ENCODE measurements at places on chromosomes 5 and 9.

- DNase-seq, result no peak
Measured at GRCh38 chr5:135253601-135254178, 145.3 kb downstream of the MACROH2A1 start.

- DNase-seq, result no peak
Measured at GRCh38 chr5:126079266-126079665, 343.9 kb upstream of the GRAMD2B start.

DNA sequence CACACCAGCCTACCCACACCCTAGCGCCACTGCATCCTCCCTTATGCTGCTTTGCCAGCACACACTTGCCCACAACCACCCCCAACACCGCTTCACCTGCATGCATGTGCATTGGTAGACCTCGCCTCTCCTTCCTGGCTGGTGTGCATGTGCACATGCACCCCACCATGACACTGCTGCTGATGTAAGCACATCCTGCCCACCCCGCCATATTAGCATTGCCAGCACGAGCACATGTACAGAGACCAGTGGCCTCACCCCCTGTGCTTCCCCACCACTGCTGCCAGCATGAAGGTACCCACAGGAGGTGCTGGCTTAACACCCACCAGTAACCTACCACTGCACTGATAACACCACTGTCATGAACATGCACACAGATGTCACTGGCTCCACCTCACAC lies 218.2 kb downstream of the SLCO4C1 start:
- no peak for DNase-seq

DNA sequence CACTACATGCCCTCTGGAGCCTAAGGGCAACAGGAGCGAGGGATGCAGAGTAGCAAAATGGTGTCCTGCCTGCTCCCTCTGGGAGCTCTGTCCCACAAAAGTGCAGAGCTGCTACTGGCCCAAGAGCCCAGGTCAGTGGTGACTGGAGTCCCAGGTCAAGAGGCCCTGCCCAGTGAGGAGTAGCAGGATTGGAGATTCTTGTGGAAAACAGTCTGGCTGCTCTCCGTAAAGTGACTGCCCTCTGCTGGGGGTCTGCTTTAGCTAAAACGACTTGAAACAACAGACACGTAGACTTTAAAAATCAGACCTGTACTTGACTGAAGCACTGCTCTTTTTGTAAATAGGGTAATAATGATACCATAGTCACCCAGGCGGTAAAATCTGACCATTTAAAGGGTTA lies 917.0 kb downstream of the MAT2B start:
- DNase-seq, result no peak

GRCh38 chr5:66342341-66342880 lies 198.3 kb downstream of the SREK1 start:
- no peak for DNase-seq

- no peak for DNase-seq
Measured at GRCh38 chr9:71814815-71815214, 46.5 kb upstream of the CEMIP2 start.

- no peak for DNase-seq
Measured at GRCh38 chr5:72224946-72225463, 95.0 kb downstream of the MRPS27 start.

DNA sequence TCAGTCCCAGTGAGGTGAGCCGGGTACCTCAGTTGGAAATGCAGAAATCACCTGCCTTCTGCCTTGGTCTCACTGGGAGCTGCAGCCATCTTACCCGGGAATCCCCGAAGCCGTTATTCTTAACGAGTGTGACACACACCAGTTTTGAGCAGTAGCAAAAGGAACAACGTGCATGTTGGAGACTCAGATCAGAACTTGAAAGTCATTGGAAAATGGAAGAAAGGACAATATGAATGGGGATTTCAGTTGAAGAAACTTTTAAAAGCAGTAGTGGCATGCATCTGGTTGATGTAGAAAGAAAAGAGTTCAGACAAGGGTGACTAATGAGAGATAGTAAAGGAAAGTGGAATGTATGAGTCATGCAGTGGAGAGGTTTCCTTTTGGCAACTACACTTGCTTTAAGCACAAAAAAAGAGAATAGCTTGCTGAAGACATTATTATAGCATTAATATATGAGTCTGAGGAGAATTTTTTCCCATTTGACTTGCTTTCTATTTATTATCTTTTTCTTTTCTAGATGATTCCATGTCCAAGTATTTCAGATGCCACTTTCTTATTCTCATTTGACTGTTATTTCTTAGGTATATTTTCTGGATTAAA lies 44.4 kb upstream of the ANKDD1B start:
- DNase-seq, result no peak

DNA sequence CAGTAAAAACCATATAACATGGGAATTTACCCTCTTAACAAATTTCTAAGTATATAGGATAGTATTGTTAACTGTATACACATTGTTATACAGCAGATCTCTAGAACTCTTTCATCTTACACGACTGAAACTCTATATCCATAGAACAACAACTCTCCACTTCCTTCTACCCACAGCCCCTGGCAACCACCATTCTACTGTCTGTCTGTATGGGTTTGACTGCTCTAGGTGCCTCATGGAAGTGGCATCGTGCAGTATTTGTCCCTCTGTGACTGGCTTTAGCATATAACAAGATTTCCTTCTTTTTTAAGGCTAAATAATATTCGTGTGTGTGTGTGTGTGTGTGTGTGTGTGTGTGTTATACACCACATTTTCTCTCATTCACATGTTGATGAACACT lies 100.7 kb downstream of the ZNF462 start:
- no peak for DNase-seq

DNA sequence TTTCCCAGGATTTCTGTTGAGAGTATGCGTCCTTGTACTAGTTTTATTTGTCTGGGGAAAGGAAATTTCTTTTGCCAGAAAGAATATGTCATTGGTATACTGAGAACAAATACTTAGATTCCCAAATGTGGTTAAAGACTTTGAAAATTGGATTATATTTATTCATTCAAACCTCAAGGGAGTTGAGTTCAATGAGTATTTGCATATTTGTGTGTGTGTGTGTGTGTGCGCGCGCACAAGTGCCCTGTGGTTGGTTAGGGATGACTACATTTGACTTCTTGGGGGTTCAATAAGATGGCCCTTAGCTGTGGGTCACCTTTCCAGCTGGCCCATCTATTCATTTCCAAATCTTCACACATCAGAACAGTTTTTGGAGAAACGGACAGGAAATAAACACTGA lies 4.9 kb downstream of the RXFP3 start:
- no peak for DNase-seq

GRCh38 chr9:78300209-78300608 lies 3.3 kb downstream of the PSAT1 start:
- no peak for DNase-seq

- no peak for DNase-seq
Measured at GRCh38 chr5:545641-546375, 21.6 kb upstream of the SLC9A3 start.

- no peak for DNase-seq
Measured at GRCh38 chr5:156322666-156323065, 4.3 kb upstream of the SGCD start.

GRCh38 chr5:68367287-68367686 lies 151.7 kb downstream of the PIK3R1 start:
- no peak for DNase-seq
